Urinary bladder (tissue), 4 donors: ENCODE measurements at places on chromosomes 11 and 22. TPM values are rescaled to one million over a fixed set of nuclear protein-coding genes. Genes with fewer than 3 reads are reported as not detected.

DNA sequence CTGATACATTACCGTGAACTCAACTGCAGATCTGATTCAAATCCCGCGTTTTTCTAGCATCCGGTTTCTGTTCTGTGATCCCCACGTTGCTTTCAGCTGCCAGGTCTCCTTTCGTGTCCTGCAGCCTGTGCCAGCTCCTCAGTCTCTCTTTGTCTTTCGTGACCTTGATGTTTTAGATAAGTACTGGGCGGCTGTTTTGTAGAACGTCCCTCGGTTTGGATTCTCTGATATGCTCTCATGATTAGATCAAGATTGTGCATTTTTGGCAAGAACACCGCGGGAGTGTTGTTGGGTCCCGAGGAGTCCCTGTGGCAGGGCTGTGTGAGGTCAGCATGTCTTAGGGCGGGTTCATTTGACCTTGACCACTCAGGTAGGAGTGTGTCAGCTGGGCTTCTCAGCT, 38.6 kb downstream of the KCNQ1 start:
- DNase-seq, result no peak

- no peak for DNase-seq
Observed at GRCh38 chr22:46945481-46945880, 183.0 kb downstream of the TBC1D22A start.

GRCh38 chr11:63508009-63508408, 2.1 kb downstream of the LGALS12 start:
- no peak for DNase-seq

The SYTL2 gene
- 123 TPM for total RNA-seq

The C1QTNF5 gene
- 17.4 TPM for total RNA-seq
